ENCODE measurements at places on chromosomes 1 and 21.

- DNase-seq = no peak
Observed at GRCh38 chr1:21546122-21546825, 37.1 kb downstream of the ALPL start.

- no peak for DNase-seq
Observed at GRCh38 chr1:53395671-53396215, 63.5 kb upstream of the DMRTB1 start.

DNA sequence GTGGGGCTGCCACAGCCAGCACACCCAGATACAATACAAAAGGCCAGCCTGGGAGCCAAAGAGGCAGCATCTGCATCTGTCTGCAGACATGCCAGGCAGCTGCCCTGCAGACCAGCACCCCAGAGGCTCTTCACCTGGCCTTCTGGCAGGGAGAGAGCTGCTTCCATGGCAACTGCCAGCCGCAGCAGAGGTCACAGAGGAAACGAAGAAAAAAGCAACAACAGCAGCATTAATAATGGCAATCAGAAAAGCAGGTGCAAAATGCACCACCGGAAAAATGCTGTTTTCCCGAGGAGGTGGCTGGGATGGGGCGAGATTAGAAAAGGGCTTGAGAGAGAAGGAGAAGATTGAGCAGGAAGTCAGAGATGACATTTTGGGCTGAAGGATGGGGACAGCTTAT, 309.5 kb downstream of the PCP4 start:
- no peak for DNase-seq

DNA sequence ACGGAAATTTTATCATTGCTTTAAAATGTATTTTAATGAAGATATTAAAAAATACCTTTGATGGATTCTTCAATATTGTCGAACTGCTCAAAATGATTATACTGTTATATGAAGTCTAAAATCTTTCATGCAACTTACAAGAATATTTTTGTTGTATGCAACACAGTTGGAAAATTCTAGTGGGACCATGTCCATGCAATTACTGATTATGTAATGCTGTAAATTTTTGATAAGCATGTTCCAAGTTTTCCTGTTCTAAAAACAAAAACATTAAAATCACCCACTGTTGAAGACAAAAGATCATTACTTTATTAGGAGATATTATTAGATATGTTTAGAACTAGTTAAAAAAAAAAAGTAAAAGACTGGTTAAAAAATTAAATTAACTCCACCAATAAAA, 132.8 kb downstream of the NFIA start:
- no peak for DNase-seq

GRCh38 chr1:226097866-226098625, 35.5 kb downstream of the H3-3A start:
- no peak for DNase-seq

DNA sequence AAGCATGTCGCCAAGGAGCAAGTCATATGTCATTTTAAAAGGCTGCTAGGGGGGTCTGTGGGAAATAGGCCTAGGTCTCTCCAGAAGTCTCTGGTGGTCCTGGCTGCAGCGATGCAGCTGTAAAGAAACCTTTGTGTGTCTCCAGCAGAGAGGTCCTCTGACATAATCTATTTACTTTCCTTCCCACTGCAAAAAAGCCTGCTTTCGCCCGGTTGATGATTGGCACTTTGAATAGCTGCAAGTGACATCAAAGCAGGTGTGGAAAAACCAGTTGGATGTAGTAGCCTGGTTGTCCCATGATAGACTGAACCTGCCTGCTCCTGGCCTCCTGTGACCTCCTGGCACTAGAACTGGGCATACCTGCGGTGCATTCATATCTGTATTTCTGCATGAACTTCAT, 13.8 kb downstream of the RASSF5 start:
- no peak for DNase-seq

DNA sequence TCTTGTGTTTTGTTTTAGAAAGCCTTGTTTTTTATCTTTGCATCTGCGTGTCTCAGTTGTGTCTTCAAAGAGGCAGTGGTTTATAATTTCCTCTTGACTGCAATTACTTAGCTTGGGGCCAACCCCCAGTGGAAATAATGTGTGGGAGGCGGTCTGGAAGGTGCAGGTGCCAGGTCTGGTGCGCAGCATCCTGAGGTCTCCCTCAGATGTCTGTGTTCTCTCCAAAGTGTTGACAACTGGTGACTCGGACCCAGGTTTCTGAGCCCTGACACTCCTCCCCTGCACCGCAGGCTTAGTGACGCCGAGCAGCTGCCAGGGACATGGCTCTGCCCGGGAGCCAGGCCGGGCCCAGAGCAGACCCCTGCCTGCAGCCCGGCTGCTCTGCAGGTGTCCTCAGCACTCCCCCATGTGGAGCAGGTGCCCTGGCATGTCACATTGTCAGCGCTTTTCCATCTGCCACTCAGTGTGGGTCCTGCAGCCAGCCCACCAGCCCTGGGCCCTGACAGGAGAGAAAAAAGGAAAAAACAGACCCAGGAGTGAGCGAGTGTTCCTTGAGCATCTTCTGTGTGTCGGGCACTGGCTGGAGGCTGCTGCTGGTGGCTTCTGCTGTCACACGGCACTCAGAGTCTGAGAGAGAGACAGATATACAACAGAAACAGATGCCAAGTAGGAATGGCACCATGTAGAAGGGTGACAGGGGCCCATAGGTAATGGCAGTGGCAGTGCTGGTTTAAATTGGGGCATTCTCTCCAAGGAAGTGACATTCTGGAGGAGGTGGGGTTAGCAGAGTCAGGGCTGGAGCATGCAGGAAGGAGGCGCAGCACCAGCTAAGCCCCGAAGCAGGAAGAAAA, 24.8 kb upstream of the SELENON start:
- peak; percentile 82 for DNase-seq

DNA sequence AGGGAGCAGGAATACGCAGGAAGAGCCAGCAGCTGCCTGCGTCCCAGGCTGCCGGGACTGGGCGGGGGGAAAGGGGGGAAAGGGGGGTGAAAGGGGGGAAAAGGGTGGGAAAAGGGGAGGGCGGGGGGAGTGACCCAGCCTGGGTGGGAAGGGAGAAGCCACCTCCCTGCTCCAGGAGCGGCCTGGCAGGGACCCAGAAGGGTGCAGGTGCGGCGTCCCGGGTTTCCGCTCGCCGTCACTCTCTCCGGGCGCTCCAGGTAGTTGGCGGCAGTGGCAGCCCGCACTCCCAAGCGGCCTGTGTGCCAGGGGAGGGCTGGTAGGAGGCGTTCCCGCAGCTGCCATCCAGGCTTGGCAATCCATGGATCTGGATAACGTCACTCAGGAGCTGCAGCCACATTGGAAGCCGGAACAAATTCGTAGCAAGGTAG, 141.0 kb upstream of the NGF start:
- no peak for DNase-seq

DNA sequence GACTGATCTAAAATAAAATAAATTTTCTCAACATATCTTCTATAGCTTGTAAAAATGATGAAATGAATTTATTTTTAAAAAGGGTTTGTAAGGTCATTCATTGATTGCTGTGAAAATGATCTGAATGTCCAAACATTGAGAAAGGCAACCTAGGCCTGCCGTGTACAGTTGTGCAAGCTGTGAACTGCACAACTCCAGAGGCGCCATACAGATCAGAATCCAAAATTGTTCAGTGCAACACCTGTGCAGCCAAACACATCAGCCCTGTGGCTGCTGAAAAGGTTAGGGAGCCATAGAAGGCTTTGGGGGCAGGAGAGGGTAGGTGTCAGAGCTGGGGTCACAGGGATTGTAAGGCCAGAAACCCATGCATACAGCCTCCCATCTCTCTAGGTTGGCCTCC, 9.9 kb upstream of the ZC3H12A start:
- DNase-seq = no peak

GRCh38 chr1:182713939-182714338, 29.6 kb upstream of the RGS8 start:
- no peak for DNase-seq

DNA sequence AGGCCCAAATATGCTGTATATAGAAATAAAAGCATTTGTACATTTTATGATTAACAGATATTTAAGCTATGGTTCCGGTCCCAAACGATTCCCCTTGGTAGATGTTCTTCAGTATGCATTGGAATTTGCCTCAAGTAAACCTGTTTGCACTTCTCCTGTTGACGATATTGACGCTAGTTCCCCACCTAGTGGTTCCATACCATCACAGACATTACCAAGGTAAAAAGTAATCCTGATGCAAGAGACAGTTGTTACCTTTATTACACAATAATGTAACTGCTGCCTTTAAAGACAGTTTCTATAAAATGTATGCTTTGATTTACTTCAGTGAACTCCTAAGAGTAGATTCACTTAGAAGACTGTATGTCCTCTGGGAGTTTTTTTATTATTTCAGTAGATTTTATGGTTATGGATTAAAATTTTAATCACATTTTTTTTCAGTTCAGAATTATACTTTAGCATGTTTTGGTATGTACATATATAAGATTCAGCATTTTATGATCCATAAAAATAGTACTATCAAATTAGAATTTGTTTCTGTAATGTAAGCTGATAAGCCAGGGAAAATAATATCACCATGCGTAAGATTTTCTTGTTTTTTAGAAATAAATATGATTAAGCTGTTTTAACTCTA, 96.5 kb downstream of the USP25 start:
- peak; percentile 3 for DNase-seq

- no peak for DNase-seq
Observed at GRCh38 chr21:15966231-15966630, 236.4 kb downstream of the USP25 start.

DNA sequence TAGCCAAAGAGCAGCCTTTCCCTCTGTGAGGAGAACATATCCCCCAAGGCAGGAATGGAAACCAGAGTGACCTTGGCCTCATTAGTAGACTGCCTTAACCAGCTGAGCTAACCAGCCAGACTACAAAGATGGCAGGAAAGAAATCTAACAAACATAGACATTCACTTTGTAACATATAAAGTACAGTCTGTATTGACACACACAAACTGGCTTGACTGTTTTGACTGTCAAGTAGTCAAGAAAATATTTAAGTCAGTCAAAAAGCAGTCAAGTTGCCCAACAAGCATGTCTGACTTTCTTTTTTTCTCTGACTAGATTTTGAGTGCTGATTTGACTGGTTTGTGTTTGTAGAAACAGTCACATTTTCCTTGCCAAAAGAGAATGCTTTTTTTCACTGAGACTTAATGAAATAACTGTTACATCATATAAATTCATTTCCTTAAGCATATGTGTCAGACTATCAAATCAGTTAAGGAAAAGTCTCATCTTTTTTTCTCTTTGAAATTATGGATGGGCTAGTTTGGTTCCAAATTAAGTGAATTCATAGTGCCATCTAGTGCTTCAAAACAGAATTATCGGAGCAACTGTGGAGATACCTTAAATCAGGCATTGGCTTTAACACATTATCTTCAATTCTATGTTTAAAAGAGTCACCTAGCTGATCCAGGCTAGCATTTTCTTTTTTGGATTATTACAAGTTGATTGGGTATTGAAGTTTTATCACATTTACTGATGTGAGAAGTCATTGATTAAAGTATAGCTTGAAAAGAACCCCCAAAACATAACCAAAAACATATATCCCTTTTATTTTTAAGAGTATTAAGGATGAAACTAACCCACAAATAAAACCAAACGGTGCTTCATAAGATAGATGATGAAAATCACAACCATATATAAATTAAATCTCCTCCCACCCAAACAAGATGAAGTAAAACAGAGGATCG, 75.0 kb downstream of the ATP6V1G3 start:
- DNase-seq = no peak

DNA sequence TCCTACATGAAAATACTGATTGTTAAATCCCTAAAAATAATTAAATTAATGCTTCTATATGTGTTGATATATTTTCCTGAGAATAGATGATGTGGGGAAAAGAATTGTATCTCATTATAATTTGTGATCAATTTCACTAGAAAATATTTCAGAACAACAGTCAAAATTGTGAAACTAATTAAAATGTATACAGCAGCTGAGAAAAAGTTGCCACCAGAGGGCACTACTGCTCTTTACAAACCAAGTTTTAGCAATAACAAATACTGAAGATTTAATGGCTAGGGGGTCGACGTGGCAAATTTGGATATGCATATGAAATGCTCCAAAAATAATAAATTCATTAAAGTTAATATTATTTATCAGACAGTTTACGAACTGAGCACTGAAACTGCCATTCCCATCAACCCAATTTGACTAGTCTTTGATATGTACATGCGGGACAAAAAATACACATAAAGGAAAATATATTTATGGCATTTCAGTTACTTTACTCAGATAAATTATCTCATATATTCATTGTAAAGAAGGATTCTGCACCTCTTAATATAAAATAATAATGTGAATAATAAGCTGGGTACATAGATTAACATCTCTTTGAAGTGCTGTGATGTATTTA, 96.3 kb upstream of the TMPRSS15 start:
- DNase-seq = no peak

- DNase-seq = peak; percentile 64
Observed at GRCh38 chr1:63593886-63594605, 835 bp downstream of the PGM1 start.

GRCh38 chr1:94322696-94323095, 85.3 kb upstream of the ARHGAP29 start:
- DNase-seq = no peak

- DNase-seq = no peak
Observed at GRCh38 chr1:153535242-153536011, at the start of gene S100A6. S100A6 (minus strand) TSS chr1:153535991; CDS start chr1:153535339, 652 bp downstream.

DNA sequence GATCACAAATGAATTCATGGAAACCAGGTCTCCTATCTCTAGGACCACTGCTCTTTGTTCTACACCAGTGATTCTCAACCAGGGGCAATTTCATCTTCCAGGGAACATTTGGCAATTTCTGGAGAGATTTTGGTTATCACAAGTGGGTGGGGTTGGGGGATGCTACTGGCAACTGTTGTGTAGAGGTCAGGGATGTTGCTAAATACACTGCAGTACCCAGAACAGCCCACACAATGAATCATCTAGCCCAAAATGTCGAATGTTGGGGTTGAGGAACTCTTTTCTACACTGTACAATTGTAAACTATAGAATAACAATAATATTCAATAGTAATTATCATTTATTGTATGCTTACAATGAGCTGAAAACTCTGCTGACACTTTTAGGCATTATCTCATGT, 55.7 kb upstream of the UBE2U start:
- DNase-seq = no peak

GRCh38 chr1:87279966-87280535, 48.6 kb upstream of the LMO4 start:
- DNase-seq = no peak

DNA sequence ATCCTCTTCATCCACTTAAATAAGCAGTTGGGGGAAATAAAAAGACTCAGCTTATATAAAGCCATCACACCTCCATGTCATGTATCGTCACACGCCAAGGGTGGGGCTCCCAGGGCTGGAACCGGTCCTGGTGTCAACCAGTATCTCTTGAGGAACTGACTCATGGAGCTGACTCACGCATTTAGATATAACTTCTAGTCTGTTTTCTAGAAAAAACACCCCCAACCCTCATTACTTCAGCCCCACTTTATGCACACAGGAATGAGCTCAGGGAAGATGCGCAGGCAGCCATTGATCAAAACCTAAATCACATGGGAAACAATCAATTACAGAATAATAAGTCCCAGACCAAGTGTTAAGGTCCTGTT, 6.9 kb upstream of the IL22RA1 start:
- no peak for DNase-seq

GRCh38 chr1:230568676-230569075, 73.6 kb upstream of the COG2 start:
- DNase-seq = no peak

- DNase-seq = no peak
Observed at GRCh38 chr1:46053734-46054133, 78.7 kb downstream of the PIK3R3 start.

- DNase-seq = no peak
Observed at GRCh38 chr1:43315481-43315880, 14.7 kb downstream of the TIE1 start.

Data from T follicular helper cell (primary cell).